ENCODE measurements at places on chromosomes 7 and 10.

- DNase-seq, result no peak
These were observed 23.6 kb upstream of the FRA10AC1 start for GRCh38 chr10:93726024-93726423.

- DNase-seq, result no peak
These were observed 149.2 kb downstream of the TRIL start for GRCh38 chr7:28808796-28809533.

- no peak for DNase-seq
These were observed 378.5 kb downstream of the MDFIC start for GRCh38 chr7:115300231-115300870.

DNA sequence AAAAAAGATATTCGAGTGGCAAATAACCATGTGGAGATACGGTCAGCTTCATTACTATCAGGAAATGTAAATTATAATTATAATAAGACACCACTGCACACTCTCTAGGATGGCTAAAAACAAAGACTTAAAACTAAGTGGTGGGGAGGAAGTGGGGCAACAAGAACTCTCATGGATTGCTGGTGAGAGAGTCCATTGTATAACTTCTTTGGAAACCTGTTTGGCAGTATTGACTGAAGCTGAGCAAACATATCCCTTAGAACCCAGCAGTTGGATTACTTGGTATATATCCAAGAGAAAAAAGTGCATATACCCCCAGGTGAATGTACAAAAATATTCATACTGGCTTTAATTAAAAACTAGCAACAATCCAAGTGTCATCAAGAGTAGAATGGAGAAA is 133.7 kb upstream of the CTBP2 start:
- no peak for DNase-seq

- DNase-seq, result no peak
These were observed 203.0 kb downstream of the FANK1 start for GRCh38 chr10:126099366-126099765.

GRCh38 chr10:13658871-13659685 is 72.3 kb downstream of the PRPF18 start:
- DNase-seq, result no peak

DNA sequence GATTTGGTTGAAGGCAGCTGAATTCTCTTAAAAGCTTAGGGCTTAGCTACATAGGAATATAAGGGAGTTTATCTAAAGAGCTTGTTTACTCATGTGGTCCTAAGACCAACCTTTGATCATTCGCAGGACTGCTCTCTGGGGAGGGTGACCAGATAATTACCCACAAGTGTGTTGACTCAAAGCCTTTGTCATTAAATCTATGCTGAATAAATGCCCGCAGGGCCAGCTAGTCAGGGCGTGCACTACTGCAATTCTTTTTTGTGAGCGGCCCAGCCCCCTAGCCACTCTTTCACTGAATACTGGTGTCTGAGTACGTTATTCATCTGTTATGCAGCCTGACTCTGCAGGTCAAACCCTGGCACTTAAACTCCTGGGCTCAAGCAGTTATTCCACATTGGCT is 69.6 kb downstream of the AKAP9 start:
- DNase-seq, result no peak

GRCh38 chr10:132602614-132603013 is 65.0 kb downstream of the INPP5A start:
- no peak for DNase-seq

GRCh38 chr10:26368463-26368862 is 69.7 kb upstream of the APBB1IP start:
- no peak for DNase-seq

GRCh38 chr7:128235471-128235870 is 5.6 kb upstream of the LEP start:
- DNase-seq, result no peak

GRCh38 chr10:27359792-27360355 is 119.3 kb upstream of the ACBD5 start:
- DNase-seq, result no peak

- DNase-seq, result no peak
These were observed 11.4 kb downstream of the FAM241B start for GRCh38 chr10:69641261-69641980.

DNA sequence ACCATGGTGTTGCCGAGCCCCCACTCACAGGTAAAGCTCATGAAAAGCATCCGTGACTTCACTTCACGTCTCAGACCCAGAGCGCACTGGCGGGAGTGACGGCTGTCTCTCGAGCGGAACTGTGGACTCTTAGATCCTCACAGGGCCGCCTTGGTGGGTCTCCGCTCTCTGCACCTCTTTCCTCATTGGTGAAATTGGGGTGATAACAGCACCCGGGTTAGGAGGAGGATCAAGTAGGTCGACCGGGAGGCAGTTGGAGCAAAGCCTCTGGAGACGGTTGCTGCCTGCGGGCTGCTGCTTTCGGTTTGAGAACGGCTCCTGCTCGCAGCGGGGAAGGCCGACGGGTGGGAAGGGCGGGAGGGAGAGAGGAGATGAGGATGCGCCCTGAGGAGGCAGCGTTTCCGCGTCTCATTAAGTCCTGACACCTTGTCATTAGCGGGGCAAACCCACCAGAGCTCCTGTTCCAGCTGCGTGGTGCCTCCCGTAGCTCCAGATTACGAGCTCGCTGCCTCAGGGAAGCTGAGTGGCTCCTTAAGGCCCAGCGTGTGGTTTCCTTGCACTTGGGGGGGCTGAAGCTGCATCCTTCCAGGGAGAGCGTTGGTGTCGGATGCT is 51.9 kb upstream of the CFAP46 start:
- no peak for DNase-seq

- DNase-seq, result no peak
These were observed 118.7 kb upstream of the CDK6 start for GRCh38 chr7:92955081-92955480.

- DNase-seq, result no peak
These were observed 17.9 kb upstream of the HIBADH start for GRCh38 chr7:27680610-27681009.

GRCh38 chr10:124719213-124719851 is 24.8 kb downstream of the FAM53B start:
- DNase-seq, result peak; percentile 62

DNA sequence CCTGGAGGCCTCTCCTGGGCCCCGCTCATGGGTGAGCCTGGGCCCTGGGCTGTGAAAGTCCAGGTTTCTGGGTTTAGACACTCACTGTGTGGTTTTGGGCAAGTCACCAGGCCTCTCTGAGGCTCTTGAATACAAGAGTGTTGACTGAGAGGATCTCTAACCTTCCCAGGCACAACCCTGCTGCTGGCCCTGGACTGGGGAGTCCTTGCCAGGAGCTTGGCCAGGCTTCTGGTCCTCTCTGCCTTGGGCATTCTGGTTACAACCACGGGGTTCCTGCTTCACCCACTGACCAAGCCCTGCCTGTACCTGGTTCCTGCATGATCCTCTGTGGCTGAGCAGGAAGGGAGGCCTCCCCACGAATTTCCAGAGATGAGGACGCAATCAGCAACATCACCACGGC is 63.6 kb upstream of the COL13A1 start:
- no peak for DNase-seq

GRCh38 chr10:306007-306674 is 170.9 kb downstream of the ZMYND11 start:
- DNase-seq, result no peak

DNA sequence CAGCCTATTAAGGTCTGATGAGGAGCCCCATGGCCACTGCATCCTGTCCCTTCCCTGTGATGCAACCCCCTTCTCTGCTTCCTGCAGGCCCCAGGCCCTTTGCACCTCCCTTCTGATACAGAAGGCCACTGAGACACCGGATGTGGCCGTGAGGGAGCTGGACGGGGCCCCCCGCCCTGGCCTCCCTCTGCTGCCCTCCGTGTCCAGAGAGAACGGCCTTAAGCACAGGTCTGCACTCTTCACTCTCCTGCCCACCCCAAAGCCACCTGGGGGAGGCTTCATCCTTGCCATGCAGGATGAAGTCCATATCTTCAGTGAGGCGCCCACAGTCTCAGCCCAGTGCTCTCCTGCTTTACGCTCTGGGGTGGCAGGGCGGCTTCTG is 86.9 kb upstream of the GNA12 start:
- no peak for DNase-seq

- DNase-seq, result no peak
These were observed 65.2 kb upstream of the FAM20C start for GRCh38 chr7:127064-127598.

DNA sequence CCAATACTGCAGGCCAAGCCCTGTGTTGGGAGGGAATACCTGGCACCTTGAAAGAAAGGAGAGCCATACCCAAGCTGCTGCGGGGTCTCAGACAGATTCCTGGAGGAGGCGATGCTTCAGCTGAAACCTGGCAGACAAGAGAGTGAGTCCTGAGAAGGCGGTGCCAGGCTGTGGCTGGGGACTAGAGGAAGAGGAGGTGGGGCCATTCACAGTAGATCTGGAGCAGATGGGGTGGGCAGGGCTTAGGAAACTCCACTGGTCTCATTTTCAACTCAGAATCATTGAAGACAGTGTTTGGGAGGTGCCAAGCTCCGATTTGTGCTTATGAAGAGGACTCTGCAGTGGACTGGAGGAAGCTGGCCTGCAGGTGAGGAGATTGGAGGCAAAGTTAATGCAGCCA is 236.3 kb upstream of the MKI67 start:
- no peak for DNase-seq

DNA sequence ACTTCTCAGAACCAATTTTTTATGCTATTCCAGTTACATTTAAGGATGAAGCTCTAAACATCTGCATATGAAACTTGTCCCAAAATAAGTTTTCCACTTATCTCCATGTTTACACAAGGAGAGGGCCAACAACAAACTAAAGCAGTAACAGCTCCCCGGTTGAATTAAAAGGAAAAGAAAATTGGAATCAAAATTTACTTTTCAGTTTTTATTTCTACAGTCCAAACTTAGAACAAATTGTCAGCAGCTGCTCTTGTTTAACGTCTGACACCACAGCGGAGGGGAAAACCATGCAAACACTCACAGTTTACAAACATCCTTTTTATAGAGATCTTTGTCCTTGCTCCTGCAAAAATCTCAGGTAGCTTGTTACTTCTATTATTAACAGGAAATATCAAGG is 101.3 kb downstream of the COL28A1 start:
- no peak for DNase-seq

DNA sequence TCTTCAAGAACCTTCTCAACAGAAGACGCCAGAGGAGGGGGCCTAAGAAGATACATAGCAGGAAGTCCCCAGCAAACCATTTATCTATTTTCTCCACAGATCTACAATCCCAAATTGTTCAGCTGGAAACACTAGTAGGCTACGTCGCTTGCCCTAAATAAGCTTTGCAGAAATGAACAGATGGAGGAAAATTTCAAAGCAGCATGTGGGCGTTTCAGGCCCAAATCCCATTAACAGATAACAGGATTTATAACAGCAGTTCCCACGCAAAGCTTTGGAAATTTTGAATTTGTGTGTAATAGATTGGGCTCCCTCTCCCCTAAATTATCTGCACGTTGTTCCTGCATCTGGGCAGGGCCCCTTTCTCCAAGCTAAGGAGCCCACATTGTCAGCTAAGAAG is 60.6 kb upstream of the FRMD4A start:
- DNase-seq, result no peak

DNA sequence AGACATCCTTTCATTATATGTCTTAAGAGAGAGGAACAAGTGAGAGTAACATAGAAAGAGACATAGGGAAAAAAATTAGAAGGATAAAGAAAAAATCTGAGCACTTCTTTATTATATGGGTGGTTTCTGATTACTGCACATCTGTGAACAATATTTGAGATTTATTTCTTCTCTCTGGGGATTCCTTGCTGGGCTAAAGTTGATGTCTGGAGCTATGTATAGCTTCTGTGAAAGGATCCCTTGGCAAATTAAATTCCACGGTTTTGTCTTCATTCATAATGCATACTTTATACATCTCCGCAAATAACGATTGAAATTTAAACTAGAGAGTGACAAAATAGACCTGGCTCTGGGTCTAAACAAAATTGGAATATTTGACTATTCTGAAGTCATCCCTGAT is 232.2 kb upstream of the CTBP2 start:
- DNase-seq, result no peak

GRCh38 chr10:14889318-14889717 is 10.7 kb downstream of the SUV39H2 start:
- no peak for DNase-seq

GRCh38 chr10:93403152-93404047 is 78.7 kb downstream of the MYOF start:
- DNase-seq, result no peak

DNA sequence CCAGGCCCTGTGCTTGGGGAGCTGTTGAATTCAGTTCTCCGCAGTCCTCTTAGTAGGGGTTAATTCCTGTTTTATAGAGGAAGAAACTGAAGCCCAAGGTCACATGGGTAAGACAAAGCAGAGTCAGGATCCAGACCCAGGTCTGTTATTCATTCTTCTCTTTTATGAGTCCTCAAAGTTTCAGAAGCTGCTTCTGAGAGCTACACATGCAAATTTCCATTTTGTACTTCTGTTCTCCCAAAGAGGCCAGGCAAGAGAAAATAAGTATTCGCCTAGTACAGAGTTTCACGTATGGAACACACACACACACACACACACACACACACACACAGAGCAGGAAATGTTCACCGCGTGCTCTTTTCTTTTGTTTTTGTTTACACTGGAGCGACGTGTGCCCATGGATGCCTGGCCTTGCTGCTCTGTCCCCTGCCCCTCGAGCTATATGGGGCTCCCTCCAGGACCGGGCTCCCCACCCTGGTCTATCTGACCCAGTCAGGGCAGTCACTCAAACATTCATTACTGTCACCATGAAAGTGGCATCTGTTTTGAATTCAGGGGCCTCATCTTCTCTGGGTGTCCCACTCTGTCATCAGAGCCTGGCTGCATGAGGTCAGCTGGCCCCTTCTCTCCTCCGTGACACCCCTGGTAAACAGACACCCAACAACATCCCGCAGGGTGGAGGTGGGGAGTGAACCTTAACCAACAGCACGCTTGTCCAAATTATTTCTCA is 84.4 kb downstream of the TNS3 start:
- no peak for DNase-seq

- DNase-seq, result no peak
These were observed 13.3 kb upstream of the EPC1 start for GRCh38 chr10:32360241-32360640.

GRCh38 chr7:102258749-102259107 is 27.9 kb upstream of the SH2B2 start:
- no peak for DNase-seq

GRCh38 chr7:135710417-135711138 is 17.4 kb downstream of the SLC13A4 start:
- no peak for DNase-seq

GRCh38 chr7:135682191-135682590 is 19.9 kb downstream of the STMP1 start:
- DNase-seq, result no peak

- DNase-seq, result no peak
These were observed 64.0 kb upstream of the CDK1 start for GRCh38 chr10:60714233-60714632.

- DNase-seq, result no peak
These were observed 9.2 kb downstream of the FOXL3 start for GRCh38 chr7:299169-299568.

GRCh38 chr7:152054367-152055230 is 29.1 kb downstream of the GALNT11 start:
- DNase-seq, result no peak
